Small intestine (tissue), 16 donors: ENCODE measurements at places on chromosomes 5 and 9. TPM values are rescaled to one million over a fixed set of nuclear protein-coding genes. Genes with fewer than 3 reads are reported as not detected.

NINJ1 gene
- 93.2 TPM for polyA plus RNA-seq

CMBL gene
- polyA plus RNA-seq: 93.7 TPM

GRCh38 chr5:179452356-179453230 is 97.8 kb upstream of the RUFY1 start:
- no peaks in the 10 kb centered on the region for H3K36me3 ChIP-seq
- H3K27ac ChIP-seq: no peak overlapping the region
- H3K27me3 ChIP-seq: no peaks in the 10 kb centered on the region
- no peaks in the 10 kb centered on the region for H3K4me1 ChIP-seq

DNA sequence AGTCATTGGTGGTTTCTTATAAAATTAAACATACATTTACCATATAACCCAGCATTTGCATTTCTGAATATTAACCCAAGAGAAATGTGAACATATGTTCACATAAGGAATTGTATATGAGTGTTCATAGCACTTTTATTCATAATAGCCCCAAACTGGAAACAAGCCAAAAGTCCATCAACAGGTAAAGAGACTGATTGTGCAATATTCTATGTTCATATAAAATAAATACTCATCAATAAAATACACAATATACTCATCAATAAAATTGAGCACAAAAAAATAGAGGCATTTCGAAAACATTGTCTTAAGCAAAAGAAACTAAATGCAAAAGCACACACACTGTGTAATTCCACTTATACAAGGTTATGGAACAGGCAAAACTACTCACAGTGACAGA is 3.7 kb downstream of the SMIM23 start:
- H3K4me3 ChIP-seq: no peak overlapping the region
- H3K27ac ChIP-seq: no peak overlapping the region

DNA sequence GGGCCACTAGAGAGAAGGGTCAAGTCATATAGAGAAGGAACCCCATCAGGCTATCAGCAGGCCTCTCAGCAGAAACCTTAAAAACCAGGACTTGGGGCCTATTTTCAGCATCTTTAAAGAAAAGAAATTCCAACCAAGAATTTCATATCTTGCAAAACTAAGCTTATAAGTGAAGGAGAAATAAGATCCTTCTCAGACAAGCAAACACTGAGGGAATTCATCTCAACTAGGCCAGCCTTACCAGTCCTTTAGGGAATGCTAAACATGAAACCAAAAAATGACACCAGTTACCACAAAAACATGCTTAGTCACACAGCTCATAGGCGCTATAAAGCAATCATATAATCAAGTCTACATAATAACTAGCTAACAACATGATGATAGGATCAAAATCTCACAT is 407.1 kb downstream of the LRRC70 start:
- H3K4me3 ChIP-seq: no peak overlapping the region
- H3K27ac ChIP-seq: no peak overlapping the region
- H3K36me3 ChIP-seq: no peaks in the 10 kb centered on the region
- DNase-seq: no peak
- no peaks in the 10 kb centered on the region for H3K27me3 ChIP-seq
- H3K4me1 ChIP-seq: no peaks in the 10 kb centered on the region

- no peak overlapping the region for H3K27ac ChIP-seq
- H3K36me3 ChIP-seq: no peaks in the 10 kb centered on the region
- H3K4me1 ChIP-seq: no peaks in the 10 kb centered on the region
- no peak overlapping the region for H3K4me3 ChIP-seq
These were observed 160.4 kb downstream of the SPATA31D1 start for GRCh38 chr9:82148901-82149461.

DNA sequence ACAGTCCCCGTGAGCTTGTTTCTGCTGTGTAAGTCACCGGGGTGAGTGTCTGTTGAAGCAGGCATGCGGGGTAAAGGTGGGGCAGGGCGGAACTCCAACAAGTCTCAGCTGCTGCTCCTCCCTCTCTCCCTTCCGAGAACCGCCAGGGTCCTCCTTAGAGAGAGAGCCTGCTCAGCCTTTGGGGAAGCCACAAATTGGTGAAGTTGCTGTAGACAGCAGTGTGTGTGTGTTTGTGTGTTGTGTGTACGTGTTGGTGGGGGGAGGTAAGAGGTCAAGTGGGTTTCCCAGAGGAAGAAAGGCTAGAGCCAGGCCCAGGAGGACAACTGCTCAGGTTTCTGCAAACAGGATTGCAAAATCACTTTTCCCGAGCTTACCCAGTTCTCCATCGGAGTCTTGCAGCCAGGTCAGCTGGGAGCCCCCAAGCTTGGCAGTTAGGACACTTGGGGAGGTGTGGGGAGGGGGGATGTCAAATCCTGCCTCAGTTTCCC is 38.9 kb upstream of the DAB2IP start:
- H3K27ac ChIP-seq: no peak overlapping the region
- DNase-seq: peak; percentile 85
- no peaks in the 10 kb centered on the region for H3K27me3 ChIP-seq
- peaks cover 3% of the 10 kb centered on the region for H3K4me1 ChIP-seq
- no peak overlapping the region for H3K4me3 ChIP-seq
- no peaks in the 10 kb centered on the region for H3K36me3 ChIP-seq

GRCh38 chr9:14245901-14246525 is 67.9 kb downstream of the NFIB start:
- H3K27me3 ChIP-seq: no peaks in the 10 kb centered on the region
- DNase-seq: no peak
- H3K4me3 ChIP-seq: no peak overlapping the region
- no peak overlapping the region for H3K27ac ChIP-seq

GRCh38 chr5:17720071-17720470 is 85.8 kb downstream of the TAF11L14 start:
- H3K4me1 ChIP-seq: no peaks in the 10 kb centered on the region
- no peaks in the 10 kb centered on the region for H3K27me3 ChIP-seq
